ENCODE measurements at places on chromosomes 11 and 22. TPM values are rescaled to one million over a fixed set of nuclear protein-coding genes. Genes with fewer than 3 reads are reported as not detected.

TCN1 gene
- not detected for total RNA-seq

OR9Q1 gene
- not detected for total RNA-seq

GPHA2 gene
- 0.90 TPM for total RNA-seq

CCDC81 gene
- total RNA-seq, result 0.47 TPM

DEFB131B gene
- not detected for total RNA-seq

MCAM gene
- 10.2 TPM for total RNA-seq

BLID gene
- total RNA-seq, result not detected

CYP2D6 gene
- 8.6 TPM for total RNA-seq

C11orf42 gene
- not detected for total RNA-seq

OR10A6 gene
- not detected for total RNA-seq

THY1 gene
- total RNA-seq, result 0.47 TPM

GNAZ gene
- 1.3 TPM for total RNA-seq

IFITM10 gene
- total RNA-seq, result 1.8 TPM

RASD2 gene
- not detected for total RNA-seq

ANO1 gene
- total RNA-seq, result not detected

MRGPRX4 gene
- total RNA-seq, result not detected

YPEL4 gene
- 1.8 TPM for total RNA-seq

CECR2 gene
- total RNA-seq, result not detected

ZNF214 gene
- total RNA-seq, result not detected

LINC01488 gene
- total RNA-seq, result not detected

ZBED4 gene
- total RNA-seq, result 18.3 TPM

TOB2 gene
- total RNA-seq, result 22.2 TPM

MRGPRF gene
- total RNA-seq, result not detected

PRR33 gene
- total RNA-seq, result not detected

OR52I2 gene
- not detected for total RNA-seq

GGT1 gene
- total RNA-seq, result 24.0 TPM

RASGRP2 gene
- 610 TPM for total RNA-seq

All from T-cell (primary cell).